ENCODE measurements at places on chromosomes 1 and 21.

DNA sequence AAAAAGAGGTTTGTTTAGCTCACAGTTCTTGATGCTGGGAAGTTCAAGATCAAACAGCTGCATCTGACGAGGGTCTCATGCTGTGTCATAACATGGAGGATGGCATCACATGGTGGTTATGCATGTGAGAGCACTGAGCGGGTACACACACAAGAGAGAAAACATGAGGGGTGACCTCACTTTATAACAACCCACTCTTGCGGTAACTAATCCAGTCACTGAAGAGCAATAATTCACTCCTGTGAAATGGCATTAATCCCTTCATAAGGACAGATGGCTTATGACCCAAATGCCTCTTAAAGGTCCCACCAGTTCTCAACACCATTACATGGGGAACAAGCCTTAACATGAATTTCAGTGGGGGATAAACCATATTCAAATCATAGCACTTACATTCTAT is 23.2 kb upstream of the CHIT1 start:
- no peaks in the 10 kb centered on the region for H3K4me1 ChIP-seq
- peaks cover 29% of the 10 kb centered on the region for H3K27me3 ChIP-seq
- no peak for DNase-seq
- no peak overlapping the region for H3K4me3 ChIP-seq
- no peaks in the 10 kb centered on the region for H3K36me3 ChIP-seq

GRCh38 chr21:24844671-24845070 is 762.6 kb downstream of the MRPL39 start:
- no peak for DNase-seq
- no peaks in the 10 kb centered on the region for H3K4me1 ChIP-seq
- no peaks in the 10 kb centered on the region for H3K27me3 ChIP-seq
- no peak overlapping the region for H3K4me3 ChIP-seq
- H3K27ac ChIP-seq, result no peak overlapping the region

GRCh38 chr1:106063510-106063909 is 993.0 kb upstream of the PRMT6 start:
- H3K4me1 ChIP-seq, result no peaks in the 10 kb centered on the region
- no peak for DNase-seq
- H3K36me3 ChIP-seq, result no peaks in the 10 kb centered on the region
- H3K4me3 ChIP-seq, result no peak overlapping the region

DNA sequence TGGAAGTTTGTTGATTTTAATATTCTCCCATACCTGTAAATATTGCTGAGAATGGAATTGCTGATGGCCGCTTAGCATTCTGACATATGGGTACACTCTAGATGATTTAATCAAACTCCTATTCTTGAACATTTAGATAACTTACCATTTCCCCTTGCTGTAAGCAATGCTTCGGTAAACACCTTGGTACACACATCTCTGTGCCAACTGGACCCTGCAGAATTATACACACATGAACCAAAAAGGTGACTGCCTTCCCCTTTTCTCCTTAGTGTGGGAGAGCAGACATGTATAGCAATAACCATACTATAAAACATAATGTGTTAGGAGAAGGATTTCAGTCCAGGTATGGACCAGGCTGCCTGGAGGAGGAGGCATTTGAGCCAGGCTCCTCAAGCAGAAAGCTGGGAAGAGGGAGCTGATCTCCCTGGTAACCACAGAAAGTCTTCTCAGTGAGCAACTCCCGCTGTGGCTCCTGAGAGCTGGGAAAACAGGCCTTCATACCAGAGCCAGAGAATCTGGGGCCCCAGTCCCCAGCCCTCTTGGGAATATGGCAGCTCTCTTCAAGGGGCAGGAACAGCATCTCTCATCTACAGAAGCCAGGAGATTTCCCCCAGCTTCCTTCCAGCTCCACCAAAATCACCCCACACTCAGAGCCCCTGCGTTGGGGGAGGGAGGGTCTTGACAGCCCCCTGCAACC is 33.9 kb upstream of the CSF1 start:
- DNase-seq, result no peak
- H3K27me3 ChIP-seq, result no peaks in the 10 kb centered on the region
- no peaks in the 10 kb centered on the region for H3K36me3 ChIP-seq
- H3K4me1 ChIP-seq, result peaks cover 9% of the 10 kb centered on the region

- peaks cover 17% of the 10 kb centered on the region for H3K4me1 ChIP-seq
- DNase-seq, result no peak
- no peaks in the 10 kb centered on the region for H3K36me3 ChIP-seq
- no peaks in the 10 kb centered on the region for H3K27me3 ChIP-seq
- H3K27ac ChIP-seq, result peak overlapping the region; percentile 83
These were observed 59.0 kb downstream of the BRINP2 start for GRCh38 chr1:177229781-177230180.

GRCh38 chr1:69263921-69264391 is 303.8 kb upstream of the LRRC7 start:
- H3K27me3 ChIP-seq, result no peaks in the 10 kb centered on the region
- no peak for DNase-seq
- no peaks in the 10 kb centered on the region for H3K4me1 ChIP-seq
- H3K36me3 ChIP-seq, result no peaks in the 10 kb centered on the region

DNA sequence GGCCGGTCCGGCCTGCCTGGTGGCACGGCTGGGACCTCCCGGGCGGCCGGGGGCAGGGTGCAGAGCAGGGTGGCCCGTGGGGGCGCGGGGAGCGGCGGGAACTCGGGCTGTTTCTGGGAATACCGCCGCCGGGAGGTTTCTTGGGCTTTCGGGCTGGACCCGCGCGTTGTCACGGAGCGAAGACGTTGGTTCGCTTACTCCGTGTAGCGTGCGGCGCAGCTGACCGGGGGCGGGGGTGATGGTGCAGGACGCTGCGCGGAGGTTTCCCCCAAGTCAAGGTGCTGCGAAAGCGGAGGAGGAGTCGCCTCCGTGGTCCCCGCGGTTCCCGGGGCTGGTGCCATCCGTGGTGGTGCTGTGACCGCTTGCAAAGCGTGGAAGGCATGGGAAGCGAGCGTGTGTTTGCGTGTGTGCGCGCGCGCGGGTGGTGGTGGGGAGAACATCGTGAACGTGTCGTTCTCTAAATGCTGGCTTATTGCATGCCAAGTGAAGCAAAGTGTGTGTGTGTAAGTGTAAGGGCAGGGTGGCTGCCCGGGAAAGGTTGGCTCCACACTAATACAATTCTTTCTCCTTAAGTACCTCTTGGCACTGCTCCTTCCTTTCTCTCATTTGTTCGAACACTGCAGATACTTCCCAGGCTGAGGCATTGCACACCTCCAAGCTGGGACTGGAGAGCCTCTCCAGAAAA is 1.1 kb downstream of the RYR2 start:
- H3K27ac ChIP-seq, result peak overlapping the region; percentile 93
- H3K27me3 ChIP-seq, result no peaks in the 10 kb centered on the region

All from cardiac muscle cell (in vitro differentiated cells and primary cell).